ENCODE measurements at places on chromosomes 16 and 17.

DNA sequence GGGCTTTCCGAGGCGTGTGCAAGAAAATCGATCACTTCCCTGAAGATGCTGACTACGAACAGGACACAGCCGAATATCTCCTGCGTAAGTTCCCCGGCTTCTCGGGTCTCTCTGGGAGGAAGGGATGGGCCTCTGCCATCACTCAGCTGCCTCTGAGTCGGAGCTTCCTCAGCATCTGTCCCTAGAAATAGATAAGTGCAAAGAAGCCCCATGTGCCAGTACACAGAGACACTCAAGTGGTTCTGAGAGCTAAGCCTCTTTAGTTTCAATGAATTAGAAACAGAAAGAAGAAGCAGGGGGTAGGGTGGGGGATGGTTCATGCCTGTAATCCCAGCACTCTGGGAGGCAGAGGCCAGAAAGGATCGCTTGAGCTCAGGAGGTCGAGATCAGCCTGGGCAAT, 90.6 kb downstream of the CACNG3 start:
- DNase-seq: no peak

DNA sequence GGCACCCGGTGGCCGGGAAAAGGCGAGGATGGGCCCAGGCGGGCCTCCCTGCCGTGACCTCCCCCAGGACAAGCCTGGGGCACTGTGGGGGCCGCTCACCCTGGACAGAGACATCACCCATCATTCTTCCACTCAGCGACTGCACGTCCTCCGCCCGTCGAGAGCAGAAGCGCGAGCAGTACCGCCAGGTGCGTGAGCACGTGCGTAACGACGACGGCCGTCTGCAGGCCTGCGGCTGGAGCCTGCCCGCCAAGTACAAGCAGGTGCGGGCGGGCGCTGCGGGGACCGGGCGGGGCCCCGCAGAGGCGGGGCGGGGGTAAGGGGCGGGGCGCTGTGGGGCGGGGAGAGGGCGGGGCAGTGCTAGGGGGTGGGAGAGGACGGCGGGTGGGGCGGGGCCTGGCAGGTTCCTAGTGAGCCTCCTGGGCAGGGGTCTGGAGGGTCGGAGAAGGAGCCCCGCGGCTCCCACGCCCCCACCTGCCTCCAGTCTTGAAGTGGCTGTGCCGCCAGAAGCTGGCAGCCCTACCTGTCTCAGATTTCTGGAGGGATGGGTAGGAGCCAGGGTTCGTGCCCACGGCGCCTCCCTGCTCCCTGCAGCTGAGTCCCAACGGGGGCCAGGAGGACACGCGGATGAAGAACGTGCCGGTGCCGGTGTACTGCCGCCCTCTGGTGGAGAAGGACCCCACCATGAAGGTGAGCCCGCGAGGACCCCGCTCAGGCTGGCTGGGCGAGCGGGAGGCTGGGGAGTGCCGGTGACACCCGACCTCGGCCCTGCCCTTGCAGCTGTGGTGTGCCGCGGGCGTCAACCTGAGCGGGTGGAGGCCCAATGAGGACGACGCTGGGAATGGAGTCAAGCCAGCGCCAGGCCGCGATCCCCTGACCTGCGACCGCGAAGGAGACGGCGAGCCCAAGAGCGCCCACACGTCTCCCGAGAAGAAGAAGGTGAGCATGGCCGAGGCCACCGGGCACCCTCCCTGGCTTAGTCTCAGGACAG, 7.5 kb downstream of the NME3 start:
- DNase-seq: no peak

GRCh38 chr16:57514791-57515600, 21.4 kb downstream of the CCDC102A start:
- DNase-seq: no peak

- DNase-seq: no peak
These were observed 1603.8 kb downstream of the CDH8 start for GRCh38 chr16:60432472-60432871.

DNA sequence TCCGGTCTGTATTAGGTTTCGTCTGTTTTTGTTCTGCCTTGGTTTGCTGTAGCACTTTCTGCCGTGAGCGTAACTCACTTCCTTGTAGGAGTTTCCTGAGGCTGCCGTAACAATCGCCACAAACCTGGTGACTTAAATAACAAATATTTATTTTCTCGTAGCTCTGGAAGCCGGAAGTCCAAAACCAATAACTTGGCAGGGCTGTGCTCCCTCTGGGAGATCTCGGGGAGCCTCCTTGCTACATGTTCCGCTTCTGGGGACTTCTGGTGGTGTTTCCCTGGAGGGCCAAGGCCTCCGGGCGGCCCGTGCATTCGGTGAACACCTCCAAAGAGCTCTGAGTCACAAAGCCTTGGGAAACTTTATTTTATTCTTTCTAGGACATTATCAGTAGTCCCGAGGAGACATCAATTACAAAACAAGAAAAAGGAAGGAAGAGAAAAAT, 6.8 kb upstream of the WDR45B start:
- no peak for DNase-seq

GRCh38 chr17:78970834-78971755, 8.6 kb downstream of the LGALS3BP start:
- peak; percentile 55 for DNase-seq

GRCh38 chr16:82134846-82135245, 35.2 kb downstream of the MPHOSPH6 start:
- DNase-seq: no peak

DNA sequence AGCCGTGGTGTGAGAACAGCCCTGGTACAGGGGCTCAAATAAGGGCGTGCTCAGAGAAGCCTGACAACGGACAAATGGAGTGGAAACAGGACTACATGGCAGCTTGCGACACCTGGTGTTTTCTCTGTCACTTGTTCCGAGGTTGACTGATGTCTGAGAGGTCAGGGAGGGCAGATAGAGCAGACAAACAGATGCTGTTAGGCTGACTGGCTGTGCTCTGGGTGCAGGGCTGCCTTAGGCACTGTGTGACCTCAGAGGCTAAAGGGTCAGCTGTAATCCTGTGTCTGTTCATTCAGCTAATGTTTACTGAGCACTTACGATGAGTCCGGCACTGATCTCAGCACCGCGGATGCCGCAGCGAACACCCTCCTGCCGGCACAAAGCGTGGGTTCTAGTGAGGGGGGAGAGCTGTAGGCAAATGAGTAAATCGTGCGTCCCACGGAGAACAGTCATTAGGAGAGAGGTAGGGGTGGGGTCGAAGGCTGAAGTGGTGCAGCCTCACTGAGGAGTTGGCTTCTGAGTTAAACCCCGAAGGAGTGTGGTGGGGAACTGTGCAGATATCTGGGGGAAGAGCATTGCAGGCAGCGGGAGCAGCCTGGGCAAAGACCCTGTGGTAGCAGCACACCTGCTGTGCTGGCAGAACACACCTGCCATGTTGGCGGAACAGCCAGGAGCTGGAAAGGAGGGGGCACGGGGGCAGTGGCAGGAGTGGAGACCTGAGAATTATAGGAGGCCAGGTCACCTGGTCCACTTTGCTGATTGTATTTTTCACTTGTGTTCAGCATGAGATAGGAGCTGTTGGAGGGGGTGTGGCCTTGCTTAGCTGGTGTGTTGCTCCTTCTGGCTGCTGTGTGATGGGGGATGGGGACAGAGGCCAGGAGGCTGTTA, 35.0 kb downstream of the GPT2 start:
- DNase-seq: no peak

- no peak for DNase-seq
These were observed 46.5 kb downstream of the GPRC5B start for GRCh38 chr16:19837984-19838707.

DNA sequence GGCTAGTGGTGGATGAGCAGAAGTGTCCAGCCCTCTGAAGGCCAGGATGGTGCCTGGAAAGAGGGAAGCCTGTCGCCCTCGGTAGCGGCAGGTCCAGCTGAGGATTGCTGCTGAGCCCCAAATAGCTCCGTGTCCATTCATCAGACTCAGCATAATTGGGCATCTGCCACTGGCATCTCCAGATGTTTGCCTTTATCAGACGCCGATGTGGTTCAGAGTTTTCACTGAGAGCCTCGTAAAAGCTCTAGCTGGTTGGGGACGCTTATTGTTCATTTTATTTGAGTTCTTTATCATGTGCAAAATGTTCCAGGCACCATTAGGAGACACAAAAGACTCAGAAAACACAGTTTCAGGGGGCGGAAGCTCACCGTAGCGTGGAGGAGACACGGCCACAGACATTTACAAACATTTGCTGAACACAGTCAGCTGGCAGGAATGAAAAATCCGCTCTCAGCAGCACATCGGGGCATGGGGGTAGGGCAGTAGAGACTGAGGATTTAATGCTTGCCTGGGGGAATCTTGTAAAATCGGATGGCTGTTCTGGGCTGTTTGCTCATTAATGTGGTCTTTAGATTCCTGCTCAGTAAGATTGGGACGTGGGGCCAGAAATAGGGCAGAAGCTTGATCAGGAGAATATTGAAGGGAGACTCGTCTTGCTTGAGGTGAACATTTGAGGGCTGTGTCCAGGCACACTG, 41.7 kb downstream of the SMPD3 start:
- DNase-seq: no peak

GRCh38 chr16:55577887-55578286, 11.4 kb downstream of the CAPNS2 start:
- no peak for DNase-seq

DNA sequence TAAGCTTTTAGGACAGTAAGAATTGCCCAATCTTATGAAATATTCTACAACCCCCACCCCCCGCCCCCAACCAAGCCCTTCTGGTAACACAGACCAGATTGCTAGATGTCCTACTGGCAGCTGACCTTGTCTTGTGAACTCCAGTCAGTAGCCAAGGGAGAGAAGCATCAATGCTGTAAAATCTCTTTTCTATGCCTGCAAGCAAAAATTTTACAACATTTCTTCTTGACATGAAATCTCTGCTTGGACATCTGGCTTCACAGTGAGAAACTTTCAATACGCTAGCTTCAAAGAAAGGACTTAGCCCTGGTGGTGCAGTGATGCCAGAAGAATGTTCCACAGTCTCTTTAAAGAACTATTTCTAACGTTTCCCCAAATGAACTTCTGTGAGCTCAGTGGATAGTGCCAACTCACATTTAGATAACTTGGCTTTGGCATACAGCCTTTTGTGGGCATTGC, 169.3 kb upstream of the AXIN2 start:
- no peak for DNase-seq

GRCh38 chr17:10062691-10063385, 135.6 kb downstream of the GAS7 start:
- DNase-seq: no peak

GRCh38 chr16:57054338-57054737, 38.0 kb upstream of the CPNE2 start:
- no peak for DNase-seq

DNA sequence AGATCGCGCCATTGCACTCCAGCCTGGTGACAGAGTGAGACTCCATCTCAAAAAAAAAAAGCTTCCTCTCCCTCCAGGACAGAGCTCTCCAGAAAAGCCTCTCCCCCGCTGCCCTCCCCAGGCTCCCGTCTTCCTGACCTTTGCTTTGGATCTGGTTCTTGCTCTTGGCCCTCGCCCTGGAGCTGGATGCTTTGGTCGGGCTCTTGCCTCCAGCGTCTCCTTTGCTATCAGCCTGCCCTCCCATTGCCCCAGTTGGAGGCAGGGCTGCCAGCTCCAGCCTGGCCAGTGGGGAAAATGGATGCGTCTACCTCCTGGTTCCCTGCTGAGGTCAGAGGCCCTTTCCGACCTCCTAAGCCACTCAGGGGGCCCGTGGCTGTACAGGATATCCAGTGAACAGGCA, 35.9 kb downstream of the TRARG1 start:
- no peak for DNase-seq

- DNase-seq: no peak
These were observed 1.0 kb upstream of the SOX8 start for GRCh38 chr16:980595-980854.

GRCh38 chr17:55964191-55964590, 189.1 kb upstream of the ANKFN1 start:
- DNase-seq: no peak

DNA sequence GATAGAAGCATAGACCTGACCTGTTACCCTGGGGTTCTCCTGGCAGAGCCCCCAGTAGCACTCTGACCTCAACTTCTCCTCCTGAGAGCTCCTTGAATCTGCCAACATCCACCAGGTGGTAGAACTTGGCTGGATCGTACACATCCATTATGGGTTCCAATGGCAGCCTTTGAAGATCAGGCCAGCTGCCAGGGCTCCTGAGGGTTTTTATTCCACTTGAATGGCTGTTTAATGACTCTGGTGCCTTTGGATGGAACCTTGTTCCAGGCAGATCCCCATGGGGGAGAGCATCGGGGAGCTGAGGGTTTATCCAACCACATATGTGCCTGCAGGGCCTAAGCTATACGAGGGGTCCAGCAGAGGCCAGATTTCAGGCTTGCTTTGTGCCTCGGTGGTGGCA, 47.1 kb upstream of the CLEC19A start:
- no peak for DNase-seq

DNA sequence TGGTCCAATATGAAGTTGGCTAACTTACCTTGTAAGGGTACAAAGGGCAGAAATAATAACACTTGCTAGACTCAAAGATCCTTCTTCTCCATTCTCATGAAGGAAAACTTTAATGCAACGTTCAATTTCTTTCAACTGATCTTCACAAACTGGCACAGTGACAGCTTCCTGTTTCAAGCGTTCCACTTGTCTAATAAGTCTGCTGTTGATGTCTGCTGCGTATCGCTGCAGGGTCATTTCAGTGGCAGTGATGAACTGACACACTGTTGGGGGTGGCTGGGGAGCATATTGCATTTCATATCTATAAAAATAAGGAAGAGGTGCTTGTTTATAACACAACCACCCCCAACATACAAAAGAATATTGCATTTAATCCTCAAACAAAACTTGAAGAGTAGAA, 33.5 kb upstream of the ARL6IP1 start:
- no peak for DNase-seq

GRCh38 chr16:78994135-78994745, 606.3 kb downstream of the MAF start:
- no peak for DNase-seq

GRCh38 chr16:72879846-72880245, 168.1 kb downstream of the ZFHX3 start:
- no peak for DNase-seq

DNA sequence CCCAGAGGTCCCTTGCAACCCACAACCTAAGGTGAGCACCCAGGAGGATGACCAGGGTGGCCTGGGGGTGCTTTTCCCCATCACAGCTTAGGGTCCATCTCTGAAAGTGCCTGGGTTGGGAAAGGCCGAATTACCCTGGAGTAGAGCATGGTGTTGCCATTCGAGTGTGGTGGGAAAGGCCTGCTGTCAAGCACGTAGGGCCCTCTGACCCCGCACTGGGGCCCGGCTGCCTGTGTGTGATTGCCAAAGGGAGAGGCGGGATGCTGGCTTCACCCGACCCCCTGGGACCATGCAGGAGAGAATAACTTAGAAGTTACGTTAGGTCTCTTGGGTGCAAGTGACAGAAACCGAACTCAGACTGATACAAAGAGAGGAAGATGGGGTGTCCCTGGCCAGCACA, 27.7 kb upstream of the NDRG4 start:
- no peak for DNase-seq

- DNase-seq: no peak
These were observed 61.4 kb downstream of the ZDHHC7 start for GRCh38 chr16:84949772-84950436.

GRCh38 chr16:28835864-28836760, 10.0 kb downstream of the TUFM start:
- DNase-seq: no peak

GRCh38 chr16:83070416-83071209, 443.8 kb downstream of the CDH13 start:
- DNase-seq: no peak

GRCh38 chr17:8375738-8376259, 705 bp downstream of the KRABD2 start:
- no peak for DNase-seq
